Adrenal gland (tissue), 19 donors: ENCODE measurements at places on chromosomes 2 and 18.

GRCh38 chr18:13175266-13175665 is 43.3 kb upstream of the LDLRAD4 start:
- no peak for DNase-seq

- DNase-seq, result no peak
Measured at GRCh38 chr2:20313659-20314058, 37.0 kb downstream of the PUM2 start.

DNA sequence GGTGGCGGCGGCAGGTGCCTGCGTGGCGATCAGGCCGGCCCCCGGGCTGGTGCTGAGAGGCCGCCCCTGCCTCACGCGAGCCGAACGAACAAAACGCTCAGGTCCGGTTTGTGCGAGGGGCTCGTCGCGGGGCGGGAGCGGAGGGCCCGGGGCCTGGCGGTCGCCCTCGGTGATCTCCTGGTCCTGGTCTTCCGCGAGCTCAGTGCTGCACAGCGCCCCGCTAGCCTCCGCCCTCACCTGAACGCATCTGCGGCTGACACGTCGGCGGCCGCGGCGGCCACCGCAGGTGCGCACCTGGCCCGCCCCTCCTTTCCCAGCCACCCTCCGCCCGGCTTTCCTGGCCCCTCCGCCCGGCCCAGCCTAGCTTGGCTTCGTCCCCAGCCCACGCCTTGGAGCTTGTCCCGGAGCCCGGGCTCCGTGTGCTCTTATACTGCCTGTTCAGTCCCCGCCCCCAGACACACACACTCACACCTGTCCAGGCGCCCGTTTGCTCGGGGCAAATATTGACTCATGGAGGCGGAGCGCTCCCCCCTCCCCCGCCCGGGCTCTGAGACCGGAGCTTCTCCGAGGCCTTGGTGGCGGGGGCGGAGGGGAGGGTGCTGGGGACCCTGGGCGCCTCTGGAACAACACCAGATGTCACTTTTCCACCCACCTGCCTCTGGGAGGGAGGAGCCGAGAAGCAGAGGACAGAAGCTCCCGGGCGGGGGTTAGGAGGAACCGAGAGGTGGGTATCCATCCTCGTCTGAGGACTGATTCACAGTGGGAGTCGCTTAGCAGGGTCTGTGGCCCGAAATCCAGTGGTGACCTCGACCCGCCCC is 8.6 kb upstream of the CRYBA2 start:
- DNase-seq, result no peak

- DNase-seq, result no peak
Measured at GRCh38 chr18:80068571-80069272, 34.5 kb downstream of the RBFA start.

DNA sequence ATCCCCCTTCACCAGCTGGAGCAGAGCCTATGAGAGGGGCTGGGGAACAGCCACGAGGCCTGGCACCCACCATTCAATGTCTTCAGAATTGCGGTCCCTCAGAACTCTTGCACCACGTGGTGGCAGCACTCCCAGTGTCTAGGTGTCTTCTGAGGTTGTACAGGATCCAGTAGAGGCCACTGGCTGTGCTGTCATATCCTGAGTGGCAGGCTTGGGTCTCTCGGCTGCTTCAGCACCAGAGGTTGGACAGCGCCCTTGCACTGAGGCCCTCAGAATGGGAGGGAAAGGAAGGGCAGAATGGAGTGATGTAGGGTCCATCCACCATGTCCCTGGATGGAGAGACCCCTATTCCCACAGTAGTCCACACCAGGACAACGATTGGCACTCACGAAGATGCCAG is 112.0 kb upstream of the TEKT4 start:
- no peak for DNase-seq

DNA sequence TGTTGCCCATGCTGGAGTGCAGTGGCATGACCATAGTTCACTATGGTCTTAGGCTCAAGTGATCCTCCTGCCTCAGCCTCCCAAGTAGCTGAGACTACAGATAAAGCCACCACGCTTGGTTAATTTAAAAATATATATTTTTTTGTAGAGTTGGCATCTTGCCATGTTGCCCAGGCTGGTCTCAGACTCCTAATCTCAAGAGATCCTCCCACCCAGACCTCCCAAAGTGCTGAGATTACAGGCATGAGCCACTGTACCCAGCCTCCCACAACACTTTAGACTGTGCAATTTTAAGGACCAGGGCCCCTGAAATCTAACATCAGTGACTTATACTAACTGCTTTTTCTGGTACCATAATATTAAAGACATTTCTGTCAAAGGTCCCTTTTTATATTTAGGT is 5.2 kb downstream of the TXNDC2 start:
- DNase-seq, result no peak

DNA sequence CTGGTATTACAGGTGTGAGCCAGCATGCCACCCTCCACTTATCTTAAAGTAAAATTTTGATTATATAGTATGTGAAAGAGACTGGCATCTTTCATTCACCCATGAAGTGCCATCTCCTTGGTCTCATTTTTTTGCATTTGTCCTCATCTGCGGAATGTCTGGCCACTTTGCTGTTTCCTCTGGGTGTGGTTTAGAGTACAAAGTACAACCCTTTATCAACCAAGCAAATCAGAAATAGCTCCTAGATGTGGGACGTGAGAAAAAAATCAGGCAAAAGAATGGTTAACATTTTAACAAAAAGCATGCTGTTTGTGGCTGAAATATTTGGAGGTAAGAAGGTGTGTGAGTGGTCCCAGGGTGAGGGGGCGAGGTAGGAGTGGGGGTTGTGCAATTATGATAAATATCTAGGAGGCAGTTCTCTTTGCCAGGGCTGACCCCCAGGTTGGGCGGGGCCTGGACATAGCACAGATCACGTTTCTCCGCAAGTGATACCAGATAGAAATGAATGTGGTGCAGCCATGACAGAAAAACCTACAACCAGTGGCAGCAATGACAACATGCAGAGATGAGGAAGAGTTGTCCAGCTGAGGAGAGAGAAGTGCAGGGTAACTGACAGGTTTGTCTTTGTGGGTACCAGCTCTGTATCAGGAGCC is 115.8 kb upstream of the SERTAD2 start:
- no peak for DNase-seq

DNA sequence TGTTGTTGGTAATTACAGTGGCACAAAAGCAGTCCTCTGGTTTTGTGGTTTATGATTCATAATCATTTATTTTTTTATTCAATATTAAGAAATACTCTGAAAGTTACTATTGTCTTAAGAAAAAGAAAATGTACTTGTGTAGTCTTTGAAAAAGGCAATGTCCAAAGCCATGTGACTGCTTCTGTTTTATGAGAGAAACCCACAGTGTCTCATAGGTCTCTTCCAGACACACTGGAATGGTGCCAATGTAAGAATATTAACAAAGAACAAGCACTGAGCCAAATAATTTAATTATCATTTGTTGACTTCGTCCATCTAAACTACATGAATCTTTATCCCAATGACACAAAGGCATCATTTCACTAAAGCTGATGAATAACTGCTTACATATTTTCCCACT is 62.5 kb downstream of the RPRM start:
- DNase-seq, result no peak

DNA sequence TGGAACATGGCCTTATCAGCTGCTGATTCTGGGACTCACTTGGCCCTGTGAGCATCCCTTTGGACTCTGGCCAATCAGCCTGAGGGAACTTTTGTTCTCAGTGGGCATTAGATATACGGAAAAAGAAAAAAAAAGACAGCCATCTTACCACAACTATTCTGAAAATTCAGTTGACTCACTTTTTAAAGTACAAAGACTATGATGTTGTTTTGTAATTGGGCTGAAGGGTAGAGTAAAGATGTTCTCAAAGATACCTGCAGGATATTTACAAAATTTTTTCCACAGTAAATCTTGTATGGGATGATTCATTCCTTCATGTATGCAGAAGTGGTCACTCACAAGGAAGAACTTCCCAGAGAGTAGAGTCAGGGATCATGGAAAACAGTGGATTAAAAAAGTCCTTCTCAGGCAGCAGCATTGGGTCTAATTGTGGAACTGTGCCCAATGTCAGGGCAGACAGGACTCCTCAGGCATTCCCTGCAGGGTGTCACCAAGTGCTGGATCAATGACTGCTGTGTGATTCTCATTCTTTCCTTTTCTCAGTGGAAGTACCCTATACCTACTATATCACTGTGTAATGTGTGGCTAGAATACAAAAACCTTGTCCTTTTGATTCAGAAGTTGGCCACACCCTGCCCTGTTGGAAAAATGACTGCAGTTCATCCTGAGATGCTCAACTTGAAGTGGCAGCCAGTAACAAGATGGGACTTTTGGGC is 35.4 kb downstream of the SULT1C4 start:
- no peak for DNase-seq
